ENCODE measurements at places on chromosomes 16 and 17. TPM values are rescaled to one million over a fixed set of nuclear protein-coding genes. Genes with fewer than 3 reads are reported as not detected.

SLC6A2 gene
- not detected for total RNA-seq

NPIPB6 gene
- total RNA-seq = 0.28 TPM

ASGR1 gene
- 526 TPM for total RNA-seq

GABARAP gene
- 235 TPM for total RNA-seq

GFAP gene
- 0.23 TPM for total RNA-seq

CMTM2 gene
- not detected for total RNA-seq

DNA sequence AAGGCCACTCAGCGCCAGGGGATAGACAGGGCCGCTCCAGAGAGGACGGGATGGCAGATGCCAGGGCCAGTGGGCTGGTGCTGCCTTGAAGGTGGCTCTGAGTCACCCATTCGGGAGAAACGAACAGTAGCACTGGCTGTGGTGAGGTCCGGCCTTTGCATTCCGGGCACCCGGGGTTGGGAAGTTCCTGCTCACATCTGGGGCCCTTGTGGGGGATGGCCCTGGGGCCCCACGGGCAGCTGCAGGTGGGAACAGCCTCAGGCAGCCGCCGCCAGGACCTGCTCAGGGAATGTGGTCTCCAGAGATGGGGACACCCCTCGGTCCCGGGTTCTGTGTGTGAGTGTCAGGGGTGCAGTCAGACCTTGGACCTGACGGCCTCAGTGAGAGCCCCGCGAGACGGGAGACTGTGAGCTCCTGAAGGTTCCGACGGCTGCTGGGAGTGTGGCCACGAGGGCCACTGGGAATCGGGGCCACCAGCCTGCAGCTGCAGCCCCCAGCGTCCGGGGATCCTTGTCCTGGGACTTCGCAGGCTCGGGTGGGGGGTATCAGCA is 1.4 kb downstream of the CBFA2T3 start:
- no peak for DNase-seq

DNA sequence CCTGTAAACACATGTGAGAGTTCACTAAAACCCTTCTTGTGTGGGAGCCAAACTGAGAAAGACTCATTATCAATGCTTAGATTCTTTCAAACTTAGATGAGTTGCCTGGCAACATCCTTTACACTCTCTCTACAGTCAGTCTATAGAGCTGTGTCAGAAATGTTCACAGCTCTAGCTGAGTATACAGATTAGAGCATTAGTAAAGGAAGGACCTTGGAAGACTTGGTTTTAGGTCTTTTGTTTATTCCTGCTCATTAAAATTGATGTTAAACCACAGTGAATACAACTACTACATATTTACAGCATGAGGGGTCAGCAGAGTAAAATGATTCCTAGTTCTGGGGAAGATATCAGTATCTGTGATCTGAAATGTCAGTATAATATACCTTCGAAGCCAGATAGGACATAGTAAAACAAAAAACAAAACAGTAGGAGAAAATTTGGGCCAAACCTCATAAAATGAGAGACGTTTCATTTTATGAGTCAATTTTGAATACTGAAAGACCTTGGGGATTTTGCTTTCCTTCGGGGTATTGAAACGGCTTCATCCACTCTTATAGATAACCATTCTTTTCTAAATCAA is 186.0 kb downstream of the TANC2 start:
- no peak for DNase-seq

DNA sequence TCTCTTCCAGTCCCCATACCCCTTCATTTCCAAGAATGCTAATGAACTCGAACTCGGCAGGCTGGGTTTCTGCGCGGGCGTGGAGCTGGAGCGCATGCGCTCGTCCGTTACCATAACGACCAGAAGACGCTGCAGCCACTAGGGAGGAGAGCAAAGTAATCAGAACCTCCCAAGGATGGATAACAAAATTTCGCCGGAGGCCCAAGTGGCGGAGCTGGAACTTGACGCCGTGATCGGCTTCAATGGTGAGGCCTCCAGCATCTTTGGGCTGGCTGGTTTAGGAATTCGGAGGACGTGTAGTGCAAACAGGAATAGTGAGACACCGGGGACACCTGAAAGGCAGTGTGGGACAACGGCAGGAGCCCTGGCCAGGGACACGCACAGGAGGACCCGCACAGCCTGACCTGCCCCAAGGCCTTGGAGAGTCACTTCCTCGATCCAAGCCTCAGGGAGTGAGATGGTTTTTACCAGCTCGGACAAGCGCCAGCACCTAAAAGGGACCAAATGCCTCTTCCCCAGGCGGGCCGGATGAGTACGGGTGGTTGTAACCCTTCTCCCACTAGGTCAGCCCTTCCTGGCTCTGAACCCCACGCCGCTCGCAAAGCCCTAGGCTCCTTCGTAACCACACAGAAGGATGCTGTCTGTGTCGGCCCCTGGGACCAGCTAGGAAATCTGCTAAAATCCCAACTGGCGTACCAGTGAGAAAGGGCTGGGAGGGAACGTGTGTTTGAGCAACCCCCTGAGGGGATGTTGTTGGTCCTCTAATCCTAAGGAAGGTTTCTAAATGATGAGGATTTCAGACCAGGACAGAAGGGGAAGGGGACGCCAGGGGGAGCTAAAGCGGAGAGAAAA is at the start of gene CFAP52:
TSS of gene CFAP52 (plus strand) at position 122 of the 852 bp plus-strand sequence. CDS start at position 176, 54 bp downstream.
- DNase-seq = peak; percentile 85

DNA sequence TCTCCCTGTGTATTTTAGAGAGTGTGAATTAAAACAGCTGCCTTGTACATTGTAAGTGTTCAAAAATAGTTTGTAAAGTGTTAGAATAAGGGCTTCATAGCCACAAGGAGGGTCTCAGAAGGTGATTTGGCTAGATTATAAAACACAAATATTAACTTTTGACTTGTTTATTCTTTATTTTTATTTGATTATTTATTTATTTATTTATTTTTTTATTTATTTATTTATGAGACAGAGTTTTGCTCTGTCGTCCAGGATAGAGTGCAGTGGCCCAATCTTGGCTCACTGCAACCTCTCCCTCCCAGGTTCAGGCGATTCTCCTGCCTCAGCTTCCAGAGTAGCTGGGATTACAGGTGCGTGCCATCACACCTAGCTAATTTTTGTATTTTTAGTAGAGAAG is 111.5 kb upstream of the RBFOX1 start:
- DNase-seq = no peak

DNA sequence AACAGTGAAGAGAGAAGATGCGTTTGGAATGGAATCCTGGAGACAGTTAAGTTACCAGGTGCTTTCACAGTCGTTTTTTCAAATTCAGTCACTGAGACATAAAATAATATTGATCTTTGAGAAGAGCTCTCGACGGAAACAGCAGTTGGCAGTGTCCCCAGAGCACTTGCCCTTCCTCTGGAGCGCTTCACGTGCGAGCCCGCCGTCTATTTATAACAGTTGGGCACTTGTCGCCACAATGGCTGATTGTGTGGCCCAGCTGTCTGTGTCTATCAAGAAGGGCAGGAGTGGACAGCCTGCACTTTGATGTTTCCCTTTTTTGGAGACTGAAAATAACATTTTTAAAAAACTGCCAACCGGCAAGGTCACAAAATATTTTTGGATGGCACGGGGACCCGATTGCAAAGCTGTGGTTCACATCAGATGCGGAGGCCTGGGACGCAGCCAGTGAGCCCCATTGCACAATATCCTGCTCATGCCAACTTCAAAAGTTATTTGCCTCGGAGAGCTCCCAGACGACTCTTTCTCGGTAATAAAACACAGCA is 62.9 kb downstream of the ADCY9 start:
- peak; percentile 91 for DNase-seq

- DNase-seq = no peak
These were observed 19.4 kb downstream of the GNA13 start for GRCh38 chr17:65037157-65037556.

- DNase-seq = no peak
These were observed 165.6 kb downstream of the IRX3 start for GRCh38 chr16:54120846-54121480.

GRCh38 chr16:11079652-11080187 is 135.4 kb downstream of the CLEC16A start:
- no peak for DNase-seq

DNA sequence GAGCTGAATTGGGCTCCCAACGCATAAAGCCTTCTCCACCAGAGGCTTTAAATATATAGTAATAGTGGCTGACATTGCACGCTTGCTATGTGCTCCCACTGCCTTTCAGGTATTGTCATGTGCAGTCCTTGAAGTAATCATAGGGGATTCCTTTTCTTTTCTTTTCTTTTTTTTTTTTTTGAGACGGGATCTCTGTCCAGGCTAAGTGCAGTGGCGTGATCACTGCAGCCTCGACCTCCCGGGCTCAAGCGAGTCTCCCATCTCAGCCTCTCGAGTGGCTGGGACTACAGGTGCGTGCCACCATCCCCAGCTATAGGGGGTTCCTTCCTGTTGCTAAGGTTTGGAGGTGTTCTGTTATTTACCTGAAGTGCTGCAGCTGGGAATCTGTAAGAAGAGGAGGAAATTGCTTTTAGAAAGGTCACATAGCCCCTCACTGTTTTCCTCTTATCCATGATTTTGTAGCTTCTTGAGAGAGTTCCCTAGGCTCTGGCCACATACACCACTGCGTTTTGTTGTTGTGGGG is 845 bp downstream of the RPL27 start:
- no peak for DNase-seq

DNA sequence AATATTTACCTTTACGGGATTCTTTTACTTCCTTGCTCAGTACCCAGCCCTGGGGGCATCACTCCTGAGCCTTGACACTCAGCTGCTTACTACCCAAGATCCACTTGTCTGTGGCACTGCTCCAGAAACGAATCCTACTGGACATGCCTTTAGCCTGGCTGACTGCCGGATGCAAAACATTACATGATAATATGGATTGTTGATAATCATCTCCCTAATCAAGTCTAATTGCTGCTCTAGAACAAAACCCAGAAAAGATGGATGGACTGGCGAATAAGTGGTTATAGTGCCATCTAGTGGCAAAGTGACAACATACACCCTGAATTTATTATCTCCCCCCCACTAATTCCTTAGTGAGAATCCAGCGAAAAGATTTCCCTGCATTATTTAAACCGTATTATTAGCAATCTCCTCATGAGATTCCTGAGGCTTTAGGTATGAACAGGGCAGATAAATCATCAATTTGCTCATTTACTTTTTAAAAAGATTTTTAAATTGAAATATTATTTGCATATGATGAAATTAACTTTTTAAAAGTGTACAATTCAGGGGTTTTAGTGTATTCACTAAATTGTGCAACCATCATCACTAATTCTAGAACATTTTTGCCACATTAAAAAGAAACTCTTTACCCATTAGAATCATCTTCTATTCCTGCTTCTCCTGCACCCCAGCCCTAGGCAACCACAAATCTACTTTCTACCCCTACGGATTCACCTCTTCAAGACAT is 61.6 kb downstream of the RGS9 start:
- DNase-seq = no peak

DNA sequence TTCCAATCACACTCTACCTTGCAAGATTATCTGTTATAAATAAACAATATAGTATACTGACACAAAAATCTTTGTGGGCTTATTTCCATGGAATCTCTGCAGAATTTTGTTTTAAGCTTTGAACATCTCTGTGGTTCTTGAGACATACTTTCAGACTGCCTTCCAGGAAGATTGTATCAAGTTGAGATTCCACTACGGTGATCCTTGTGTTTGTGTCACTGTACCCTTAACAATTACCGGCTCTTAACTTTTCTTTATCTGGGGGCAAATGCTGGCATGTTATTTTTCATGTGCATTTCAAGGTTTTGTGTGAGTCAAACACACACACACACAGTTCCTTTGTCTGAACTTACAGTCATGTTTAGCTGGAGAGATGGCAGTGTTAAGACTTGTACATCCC is 472.7 kb upstream of the HSBP1 start:
- no peak for DNase-seq

- DNase-seq = no peak
These were observed 9.0 kb upstream of the C16orf95 start for GRCh38 chr16:87326151-87326571.

GRCh38 chr17:2025220-2025621 is at the start of gene RTN4RL1:
Gene RTN4RL1 (minus strand): TSS chr17:2025334. CDS start chr17:2024865, 469 bp downstream.
- peak; percentile 76 for DNase-seq

DNA sequence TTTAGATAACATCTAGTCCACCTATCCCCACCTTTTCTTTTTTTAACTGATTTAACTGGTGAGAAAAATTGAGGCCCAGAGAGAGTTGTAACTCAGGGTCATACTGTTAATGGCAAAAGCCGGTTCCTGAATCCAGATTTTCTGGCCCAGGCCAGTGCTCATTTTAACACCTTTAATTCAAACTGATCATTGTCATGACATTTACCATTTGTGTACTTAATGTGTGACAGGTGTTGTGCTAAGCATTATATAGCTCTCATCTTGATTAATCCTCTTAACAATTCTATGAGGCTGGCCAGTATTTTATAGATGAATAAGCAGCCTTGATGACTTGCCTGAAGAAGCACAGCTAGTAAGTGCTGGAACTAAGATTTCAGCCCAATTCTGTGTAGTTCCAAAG is 14.4 kb downstream of the RHOT1 start:
- no peak for DNase-seq

DNA sequence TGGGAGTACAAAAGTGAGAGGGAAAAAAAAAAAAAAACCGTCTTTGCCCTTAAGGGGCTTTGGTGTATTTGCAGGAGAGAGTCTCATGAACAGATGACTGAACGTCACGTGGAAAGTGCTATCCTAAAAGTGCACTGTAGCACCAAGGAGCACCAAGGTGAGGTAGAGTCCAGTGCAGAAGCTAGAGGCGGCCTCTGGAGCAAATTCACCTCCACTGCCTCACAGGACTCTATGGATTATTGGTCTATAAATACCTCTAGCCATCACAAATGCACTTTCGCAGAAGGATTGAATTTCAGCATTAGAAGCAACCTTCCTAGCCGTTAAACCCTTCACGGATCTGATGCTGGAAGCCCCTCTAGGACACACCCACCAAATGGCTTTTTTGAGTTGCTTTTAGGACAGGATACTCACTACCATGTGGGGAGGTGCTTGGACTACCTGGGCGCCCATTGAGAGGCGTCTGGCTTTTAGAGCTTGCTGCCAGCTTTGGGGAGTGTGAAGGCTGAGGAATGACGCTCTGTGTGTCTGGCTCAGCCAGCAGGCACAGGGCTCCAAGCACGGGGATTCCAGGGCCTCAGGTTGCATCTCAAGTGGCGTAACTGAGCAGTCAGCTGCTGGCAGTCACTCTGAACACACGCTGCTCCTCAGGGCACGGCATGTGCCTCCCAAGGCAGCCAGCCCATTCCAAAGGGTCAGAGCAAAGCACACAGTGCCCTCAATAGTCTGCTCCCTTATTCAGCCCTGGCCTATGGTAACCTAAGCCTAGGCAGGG is 52.7 kb downstream of the CDRT4 start:
- no peak for DNase-seq

- peak; percentile 88 for DNase-seq
These were observed 59.5 kb upstream of the GSE1 start for GRCh38 chr16:85553436-85554113.

All from left lobe of liver (tissue), 2 donors.